ENCODE measurements at places on chromosomes 12 and 14.

- no peak for DNase-seq
These were observed 86.9 kb downstream of the CACNA1C start for GRCh38 chr12:2139651-2140050.

DNA sequence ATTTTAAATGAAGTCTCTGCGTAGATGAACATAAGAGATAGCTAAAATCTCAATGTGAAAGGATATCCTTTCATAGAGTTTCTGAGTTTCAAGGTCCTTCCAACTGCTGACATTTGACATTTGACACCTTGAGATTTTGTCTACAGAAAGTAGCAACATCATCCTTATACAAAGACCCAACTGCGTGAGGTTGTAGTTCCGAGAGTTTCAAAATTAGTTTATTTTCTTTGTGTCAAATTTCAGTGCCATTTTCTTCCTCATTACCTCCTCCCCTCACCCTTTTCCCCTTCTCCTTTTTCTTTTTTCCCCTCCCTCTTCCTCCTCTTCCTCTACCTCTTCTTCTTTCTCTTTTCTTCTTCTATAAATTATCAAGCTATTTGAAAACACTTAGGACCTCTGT lies 26.9 kb upstream of the BATF start:
- DNase-seq: no peak

GRCh38 chr12:124402248-124403066 lies 107.6 kb downstream of the RFLNA start:
- DNase-seq: no peak

- no peak for DNase-seq
These were observed 270.1 kb downstream of the ADGRD1 start for GRCh38 chr12:131223791-131224225.

DNA sequence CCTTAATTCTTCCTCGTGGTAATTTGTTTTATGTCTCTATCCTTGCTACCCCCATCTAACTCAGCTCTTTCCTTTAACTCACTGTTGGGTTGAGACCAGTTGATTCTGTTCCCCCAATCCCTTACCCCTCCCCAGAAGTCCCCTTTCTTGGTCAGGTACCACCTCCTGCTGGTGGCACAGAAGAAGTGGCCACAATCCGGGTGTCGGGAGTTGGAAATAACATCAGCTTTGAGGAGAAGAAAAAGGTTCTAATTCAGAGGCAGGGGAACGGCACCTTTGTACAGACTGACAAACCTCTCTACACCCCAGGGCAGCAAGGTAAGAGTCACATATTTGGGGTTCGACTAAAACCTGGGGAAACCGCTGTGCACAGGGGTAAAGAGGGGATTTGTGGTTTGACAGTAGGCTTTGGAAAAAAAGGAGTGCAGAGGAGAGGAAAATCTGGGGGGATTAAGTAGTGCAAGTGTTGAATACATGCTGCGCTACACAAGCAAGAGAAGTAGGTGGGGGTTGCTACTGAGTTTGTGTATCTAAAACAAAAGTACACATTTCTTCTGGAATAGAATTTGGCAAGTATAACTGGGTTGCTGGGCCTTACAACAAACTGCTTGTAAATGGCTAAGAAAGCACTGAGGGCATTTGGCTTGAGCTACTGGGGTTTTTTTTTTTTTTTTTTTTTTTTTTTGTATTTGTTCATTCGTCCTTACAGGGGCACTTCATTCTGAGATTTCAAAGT lies 1.3 kb downstream of the A2ML1 start:
- no peak for DNase-seq

DNA sequence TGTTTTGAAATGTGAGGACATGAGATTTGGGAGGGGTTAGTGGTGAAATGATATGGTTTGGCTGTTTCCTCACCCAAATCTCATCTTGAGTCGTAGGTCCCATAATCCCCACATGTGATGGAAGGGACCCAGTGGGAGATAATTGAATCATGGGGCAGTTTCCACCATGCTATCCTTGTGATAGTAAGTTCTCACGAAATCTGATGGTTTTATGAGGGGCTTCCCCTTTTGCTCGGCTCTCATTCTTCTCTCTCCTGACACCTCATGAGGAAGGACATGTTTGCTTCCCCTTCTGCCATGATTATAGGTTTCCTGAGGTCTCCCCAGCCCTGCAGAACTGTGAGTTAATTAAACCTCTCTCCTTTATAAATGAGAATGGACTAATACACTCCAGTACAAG lies 18.0 kb downstream of the GALNT6 start:
- no peak for DNase-seq

GRCh38 chr12:49244176-49244575 lies 20.7 kb upstream of the TUBA1C start:
- DNase-seq: no peak

DNA sequence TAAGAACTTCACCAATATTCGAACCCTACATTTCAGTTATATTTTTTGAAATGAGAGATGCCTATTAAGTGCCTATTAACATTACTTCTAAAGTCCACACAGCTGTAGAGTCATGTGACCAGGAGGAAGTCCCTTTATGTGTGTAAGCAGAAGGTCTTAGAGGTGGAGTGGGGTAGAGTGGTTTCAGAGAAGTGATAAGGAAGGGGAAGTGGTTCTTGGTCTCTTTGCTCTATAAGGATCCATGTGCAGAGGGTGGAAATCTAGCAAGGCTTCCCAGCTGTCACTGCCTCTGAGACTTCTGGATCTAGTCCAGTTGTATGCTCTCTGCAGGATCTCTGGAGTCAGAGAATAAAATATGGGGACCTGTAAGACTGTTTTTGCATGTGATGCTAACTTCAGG lies 673.9 kb downstream of the FLRT2 start:
- no peak for DNase-seq

GRCh38 chr12:64332296-64332695 lies 58.3 kb downstream of the C12orf56 start:
- no peak for DNase-seq

DNA sequence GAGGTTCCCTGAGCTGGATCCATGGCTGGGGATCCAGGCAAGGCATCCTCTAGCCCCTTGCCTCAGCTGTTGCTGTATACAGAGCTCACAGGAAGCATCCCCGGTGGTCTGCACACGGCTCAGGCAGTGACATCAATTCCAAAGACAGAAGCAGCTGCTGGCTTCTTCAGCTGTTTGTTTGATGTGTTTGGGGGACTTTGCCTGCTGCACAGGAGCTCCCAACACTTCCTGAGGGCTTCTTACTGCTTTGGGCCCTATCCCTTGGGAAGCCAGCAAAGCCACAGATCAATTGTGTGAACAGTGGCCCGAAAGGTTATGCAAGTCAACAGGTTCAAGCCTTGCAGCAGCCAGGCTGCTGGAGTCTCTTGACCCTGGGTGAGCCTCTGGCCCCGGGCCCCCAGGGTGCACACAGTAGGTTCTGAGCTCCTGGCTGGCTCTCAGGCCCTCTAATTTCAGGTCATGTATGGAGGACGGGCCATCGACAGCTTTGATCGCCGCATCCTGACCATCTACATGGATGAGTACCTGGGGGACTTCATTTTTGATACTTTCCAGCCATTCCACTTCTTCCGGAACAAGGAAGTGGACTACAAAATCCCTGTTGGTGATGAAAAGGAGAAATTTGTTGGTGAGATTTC lies 42.6 kb downstream of the CCDC92 start:
- no peak for DNase-seq

DNA sequence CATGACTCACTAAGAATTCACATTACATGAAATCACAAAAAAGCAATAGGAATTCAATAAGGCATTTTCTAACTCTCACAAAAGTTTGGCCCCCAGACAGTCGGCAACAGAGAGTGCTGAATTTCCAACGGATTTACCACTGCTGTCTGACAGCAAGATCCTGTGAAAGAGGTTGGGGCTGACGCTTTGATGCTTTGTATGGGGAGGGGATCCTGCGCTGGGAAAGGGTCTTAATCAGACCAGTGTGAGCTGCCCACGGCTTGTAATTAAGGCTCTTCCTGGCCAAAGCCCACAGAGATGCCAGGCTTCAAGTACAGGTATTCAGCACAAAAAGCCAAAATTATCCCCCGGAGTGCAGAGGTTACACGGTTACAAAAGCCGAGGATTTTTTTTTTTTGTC lies 66.8 kb upstream of the TMCC3 start:
- DNase-seq: no peak

Measured in NCI-H1092 (cell line).